ENCODE measurements at places on chromosomes 13 and 19.

DNA sequence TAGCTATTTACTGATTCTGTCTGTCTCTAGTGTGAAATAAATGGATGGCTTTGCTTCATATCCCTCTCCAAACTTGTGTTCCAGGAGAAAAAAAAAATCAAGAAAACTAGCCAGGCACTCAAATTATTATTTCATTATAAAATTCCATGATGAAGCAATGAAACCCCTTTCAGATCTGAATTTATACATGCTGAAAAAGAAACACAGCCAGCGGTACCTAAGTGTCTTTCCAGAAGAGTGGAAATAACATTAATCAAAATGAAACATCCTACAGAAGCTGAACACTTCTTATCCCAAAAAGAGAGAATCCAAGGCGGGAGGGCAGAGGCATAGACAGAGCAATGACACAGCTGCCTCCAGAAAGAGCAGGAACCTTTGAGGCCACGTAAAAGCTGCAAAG, 15.9 kb downstream of the ENOX1 start:
- no peak for DNase-seq

GRCh38 chr19:7844405-7844804, 14.4 kb downstream of the EVI5L start:
- DNase-seq: no peak

DNA sequence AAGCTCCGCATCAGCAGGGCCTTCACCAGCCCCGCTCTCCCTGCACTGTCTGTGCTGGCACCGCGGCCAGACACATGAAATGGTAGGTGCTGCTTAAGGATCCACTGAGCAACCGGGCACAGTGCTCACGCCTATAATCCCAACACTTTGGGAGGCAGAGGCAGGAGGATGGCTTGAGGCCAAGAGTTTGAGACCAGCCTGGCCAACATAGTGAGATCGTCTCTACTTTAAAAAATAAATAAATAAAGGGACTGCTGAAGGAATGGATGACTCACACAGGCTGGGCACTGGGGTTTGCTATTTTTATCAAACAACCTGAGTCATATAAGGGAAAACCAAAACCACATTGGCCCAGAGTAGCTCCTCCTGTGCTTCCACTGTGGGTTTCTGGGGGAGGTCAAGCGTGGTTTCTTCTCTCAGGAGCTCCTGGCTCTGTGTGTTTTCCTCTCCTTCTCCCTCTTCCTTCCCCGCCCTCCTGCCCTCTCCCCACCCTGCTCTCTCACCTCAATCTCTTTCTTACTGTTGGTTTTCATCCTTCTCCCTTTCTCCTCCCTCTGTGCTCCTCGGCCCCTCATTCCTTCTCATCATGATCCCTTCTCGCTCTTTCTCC, 21.3 kb downstream of the VRK3 start:
- DNase-seq: peak; percentile 71

- DNase-seq: no peak
Measured at GRCh38 chr19:3441986-3442329, 38.4 kb downstream of the SMIM24 start.

DNA sequence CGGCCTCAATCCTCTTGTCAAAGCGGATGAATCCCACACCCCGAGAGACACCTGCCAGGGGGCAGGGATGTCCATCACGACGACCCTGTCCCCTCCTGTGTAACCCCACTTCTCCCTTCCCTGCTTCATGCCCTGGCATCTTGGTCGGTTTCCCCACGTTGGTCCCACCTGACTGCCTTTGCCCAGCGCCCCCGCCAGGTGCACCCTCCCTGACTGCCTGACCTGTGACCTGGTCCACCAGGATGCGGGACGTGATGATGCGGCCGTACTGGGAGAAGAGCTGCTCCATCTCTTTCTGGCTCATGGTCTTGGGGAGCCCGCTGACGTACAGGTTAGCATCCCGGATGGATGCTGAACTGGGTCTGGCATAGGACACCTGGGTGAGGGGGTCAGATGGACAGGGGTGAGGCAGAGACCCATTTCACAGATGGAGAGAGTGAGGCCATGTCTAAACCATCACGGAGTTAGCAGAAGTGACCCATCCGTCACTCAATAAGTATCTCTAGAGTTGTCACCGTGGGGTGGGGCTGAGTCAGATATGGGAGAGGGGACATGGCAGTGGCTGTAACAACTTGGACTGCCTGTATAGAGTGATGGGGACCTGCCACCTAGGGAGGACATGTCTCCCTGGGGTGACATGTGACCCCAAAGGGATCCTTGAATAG, 22.5 kb downstream of the ELAVL3 start:
- DNase-seq: no peak

- DNase-seq: no peak
Measured at GRCh38 chr19:18785179-18786124, 5.7 kb downstream of the COMP start.

DNA sequence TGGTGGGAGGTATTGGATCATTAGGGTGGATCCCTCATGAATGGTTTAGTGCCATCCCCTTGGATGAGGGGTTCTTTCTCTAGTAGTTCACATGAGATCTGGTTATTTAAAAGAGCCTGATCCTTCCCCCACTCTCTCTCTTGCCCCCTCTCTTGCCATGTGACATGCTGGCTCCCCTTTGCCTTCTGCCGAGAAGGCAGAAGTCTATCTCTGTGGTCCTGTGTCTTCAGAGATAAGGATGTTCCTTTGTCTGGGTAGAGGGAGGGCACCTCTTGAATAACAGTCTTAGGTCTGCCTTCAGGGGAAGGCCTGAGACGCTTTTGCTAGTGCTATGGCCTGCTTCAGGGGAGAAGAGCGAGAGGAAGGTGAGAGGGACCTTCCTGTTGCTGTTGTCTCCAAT, 2.0 kb upstream of the ZDHHC20 start:
- DNase-seq: no peak

GRCh38 chr19:11154683-11155047, 917 bp downstream of the SPC24 start:
- DNase-seq: no peak

DNA sequence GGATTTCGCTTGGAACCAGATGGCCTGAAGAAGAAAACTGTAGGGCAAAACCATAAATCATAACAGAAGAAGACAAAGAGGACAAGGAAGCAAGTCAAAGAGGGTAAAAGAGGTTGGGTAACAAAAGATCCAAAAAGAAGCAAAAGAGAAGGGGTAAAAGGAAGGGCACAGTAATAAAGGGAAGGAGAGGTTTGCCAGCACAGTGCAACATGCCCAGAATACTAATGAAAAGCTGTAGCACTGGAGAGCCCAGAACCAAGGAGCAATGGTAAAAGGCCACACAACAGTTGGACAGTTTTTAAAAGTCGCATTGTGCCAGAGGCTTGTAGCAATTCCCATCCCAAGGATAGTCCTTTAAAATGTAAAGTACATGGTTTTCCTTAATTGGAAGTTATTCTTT, 506.6 kb downstream of the PCDH9 start:
- DNase-seq: no peak

GRCh38 chr13:19067767-19068166, 113.9 kb downstream of the TUBA3C start:
- no peak for DNase-seq

GRCh38 chr13:107477772-107478379, 737.5 kb downstream of the LIG4 start:
- no peak for DNase-seq

DNA sequence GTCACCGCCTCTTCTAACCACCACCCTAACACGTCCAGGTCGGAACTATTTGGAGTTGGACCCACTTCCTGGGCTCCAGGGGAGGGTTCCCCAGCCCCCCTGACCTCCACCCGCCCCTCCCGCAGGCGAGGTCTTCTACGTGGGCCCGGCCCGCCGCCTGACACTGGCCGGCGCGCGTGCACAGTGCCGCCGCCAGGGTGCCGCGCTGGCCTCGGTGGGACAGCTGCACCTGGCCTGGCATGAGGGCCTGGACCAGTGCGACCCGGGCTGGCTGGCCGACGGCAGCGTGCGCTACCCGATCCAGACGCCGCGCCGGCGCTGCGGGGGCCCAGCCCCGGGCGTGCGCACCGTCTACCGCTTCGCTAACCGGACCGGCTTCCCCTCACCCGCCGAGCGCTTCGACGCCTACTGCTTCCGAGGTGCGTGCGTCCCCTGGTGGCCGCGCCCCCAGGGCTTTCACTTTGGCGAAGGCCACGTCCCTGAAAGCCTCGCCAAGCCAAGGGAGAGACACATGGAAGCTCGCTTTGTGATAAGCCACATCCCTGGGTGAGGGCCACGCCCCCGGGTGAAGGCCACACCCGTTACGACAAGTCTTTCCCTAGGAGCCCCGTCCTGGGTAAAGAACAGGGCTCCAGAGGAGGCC, 13.2 kb downstream of the NCAN start:
- DNase-seq: peak; percentile 4

GRCh38 chr19:47351548-47351947, 2.4 kb downstream of the DHX34 start:
- no peak for DNase-seq

DNA sequence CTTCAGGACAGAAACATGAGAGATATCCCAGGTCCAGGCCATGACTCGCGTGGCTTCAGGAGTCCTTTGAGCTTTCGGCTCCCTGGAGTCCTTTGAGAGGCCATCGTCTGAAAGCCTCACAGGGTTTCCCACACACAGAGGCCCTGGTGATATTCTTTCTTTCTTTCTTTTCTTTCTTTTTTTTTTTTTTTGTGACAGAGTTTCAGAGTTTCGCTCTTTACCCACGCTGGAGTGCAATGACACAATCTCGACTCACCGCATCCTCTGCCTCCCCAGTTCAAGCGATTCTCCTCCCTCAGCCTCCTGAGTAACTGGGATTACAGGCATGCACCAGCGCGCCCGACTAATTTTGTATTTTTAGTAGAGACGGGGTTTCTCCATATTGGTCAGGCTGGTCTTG, 5.5 kb downstream of the SIN3B start:
- DNase-seq: no peak

DNA sequence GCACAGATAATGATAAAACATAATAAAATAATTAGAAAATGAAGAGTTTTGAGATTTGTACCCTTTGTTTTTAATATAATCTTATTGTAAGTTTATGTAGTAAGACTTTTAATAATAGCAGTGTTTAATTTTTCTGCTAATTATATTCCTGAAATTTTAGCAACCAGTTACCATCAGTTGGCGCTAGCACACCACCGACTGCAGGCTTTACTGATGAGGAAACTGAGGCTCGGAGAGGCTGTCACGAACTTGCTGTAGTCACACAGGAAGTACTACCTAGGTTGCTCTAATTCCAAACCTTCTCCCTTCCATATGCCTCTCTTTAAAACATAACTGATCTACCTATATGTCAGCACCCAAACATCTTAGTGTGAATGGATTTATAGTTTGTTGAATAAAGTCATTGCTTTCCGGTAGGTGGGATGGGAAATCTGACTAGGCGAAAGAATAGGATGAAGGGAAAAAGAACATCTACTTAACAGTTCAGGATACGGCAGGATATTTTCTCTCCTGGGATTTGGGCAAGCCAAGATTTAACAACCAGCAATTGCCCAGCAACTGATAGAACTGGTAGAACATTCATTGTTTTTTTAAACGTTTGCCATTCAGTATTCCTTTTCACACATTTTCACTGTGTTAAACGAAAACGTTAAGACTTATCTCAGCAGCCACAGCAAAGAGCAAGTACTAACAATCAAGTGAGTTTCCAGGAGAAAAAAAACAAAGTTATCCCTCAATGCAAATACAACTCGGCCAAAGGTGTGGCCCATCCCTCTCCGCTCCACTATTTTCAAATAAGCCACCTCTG, 822 bp upstream of the RFXAP start:
- no peak for DNase-seq

- DNase-seq: no peak
Measured at GRCh38 chr13:103188713-103189326, 122.6 kb upstream of the SLC10A2 start.

DNA sequence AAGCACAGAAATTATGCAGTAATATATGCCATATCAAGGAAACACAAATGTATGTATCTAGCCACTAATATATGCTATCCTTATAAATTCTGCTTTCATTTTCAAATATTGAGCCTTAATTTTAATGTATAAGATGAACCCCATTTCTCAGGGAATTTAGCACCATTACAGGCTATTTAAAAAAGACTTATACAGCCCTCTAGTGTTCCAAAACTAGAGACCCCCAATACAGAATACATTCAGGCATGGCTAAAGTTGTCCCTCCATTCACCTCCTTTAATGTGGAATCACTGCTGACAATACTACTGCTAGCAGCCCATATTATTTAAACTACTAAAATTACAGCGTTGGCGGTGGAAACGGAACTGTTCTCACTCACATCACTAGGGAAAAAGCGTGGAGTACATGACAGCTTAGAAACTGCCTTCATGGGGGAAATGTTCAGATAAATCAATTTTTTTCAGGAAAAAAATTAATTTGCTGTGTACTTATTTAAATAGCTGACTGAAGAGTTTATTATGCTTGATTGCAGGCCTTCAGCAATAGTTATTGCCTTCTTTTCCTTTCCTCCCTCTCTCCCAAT, 541.0 kb downstream of the PCDH9 start:
- DNase-seq: no peak

DNA sequence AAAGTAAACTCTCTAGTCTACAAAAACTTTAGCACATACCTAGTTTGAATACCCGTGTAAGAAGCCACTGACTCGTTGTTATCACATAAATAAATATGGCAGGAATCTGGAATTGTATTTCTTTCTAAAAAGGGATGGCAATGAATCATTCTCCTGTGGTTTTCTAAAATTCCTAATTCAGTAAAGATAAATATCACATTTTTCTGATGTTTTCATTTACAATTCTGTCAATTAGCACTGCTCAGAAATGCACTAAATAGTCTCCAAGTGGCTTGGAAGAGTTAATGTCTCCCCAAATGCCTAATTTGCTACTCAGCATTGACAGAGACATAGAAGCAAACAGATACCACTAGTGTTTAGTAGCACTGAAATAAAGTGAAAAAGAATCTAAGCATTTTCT, 547.7 kb upstream of the SLITRK1 start:
- DNase-seq: no peak

DNA sequence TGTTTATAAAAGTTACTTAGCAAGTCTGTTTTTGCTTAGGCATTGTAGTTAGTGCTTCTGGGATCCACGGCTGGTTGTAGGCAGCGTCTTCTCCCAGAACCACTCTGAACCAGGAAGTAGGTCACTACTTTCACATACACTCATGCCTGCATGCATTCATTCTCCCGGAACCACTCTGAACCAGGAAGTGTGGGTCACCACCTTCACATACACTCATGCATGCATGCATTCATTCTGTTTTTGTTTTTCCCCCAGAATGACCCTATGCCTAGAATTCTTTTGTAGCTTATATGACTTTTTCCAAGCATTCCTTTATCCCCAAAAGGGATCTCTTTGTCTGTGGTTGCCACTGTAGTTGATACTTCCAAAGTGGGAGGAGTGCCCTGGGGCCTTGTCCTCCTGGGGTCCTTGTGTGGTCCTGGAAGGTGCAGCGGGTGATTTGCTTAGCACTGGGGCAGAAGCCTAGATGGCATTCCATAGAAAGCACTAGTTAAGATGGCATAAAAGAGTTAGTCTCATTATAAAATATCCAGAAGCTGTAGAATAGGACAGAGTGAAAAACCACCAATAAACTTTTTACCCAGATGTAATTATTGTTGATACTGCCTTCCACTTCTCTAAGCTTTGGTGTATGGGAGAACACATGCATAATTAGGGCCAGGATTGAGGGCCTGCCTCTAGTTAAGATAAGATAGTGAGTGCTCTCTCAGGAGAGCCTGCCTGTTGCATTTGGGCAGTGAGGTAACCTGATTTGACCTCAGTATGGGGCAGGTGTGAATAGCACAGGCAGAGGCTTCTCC, 68.6 kb upstream of the TEX29 start:
- no peak for DNase-seq

- DNase-seq: no peak
Measured at GRCh38 chr19:8323781-8324185, 2.5 kb downstream of the RPS28 start.

Measured in AG04450 (cell line).